ENCODE measurements at places on chromosomes 16 and 17.

GRCh38 chr17:64519601-64520000 lies 12.8 kb downstream of the CEP95 start:
- DNase-seq, result no peak

- no peak for DNase-seq
Measured at GRCh38 chr16:28219282-28219681, 7.5 kb upstream of the XPO6 start.

DNA sequence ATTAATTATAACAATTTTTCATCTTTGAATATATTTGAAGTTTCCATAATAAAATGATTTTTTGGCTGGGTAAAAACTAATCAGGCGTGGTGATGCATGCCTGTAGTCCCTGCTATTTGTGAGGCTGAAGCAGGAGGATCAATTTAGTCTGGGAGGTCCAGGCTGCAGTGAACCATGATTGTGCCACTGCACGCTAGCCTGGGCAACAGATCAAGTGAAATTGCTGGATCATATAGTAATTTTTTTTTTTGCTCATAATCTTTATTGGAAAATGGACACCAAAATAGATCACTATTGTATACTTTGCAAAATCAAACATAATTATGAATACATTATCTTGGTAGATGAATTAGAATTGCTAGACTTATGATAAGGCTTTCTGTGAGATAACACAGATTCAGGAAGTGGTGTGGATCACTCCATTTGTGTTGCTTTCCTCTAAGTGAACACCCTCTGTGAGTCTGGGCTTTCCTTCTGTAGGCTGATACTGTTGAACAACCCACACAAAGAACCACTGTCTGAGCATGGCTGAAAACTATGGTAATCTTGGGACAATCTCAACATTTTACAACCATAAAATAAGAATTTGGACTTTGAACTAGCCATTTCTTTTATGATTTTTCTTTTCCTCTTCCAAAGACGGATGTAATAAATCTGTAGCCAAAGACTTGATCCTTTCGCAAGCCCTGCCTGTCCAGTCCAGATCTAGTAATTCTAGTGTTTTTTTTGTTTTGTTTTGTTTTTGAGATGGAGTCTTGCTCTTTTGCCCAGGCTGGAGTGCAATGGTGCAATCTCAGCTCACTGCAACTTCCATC lies 5.6 kb upstream of the ST3GAL2 start:
- DNase-seq, result no peak

- no peak for DNase-seq
Measured at GRCh38 chr16:87422106-87422505, 30.0 kb downstream of the MAP1LC3B start.

- peak; percentile 25 for DNase-seq
Measured at GRCh38 chr16:27703545-27703944, 153.6 kb downstream of the KATNIP start.

GRCh38 chr17:39376434-39376833 lies 25.0 kb downstream of the FBXL20 start:
- DNase-seq, result no peak

GRCh38 chr17:65896889-65897288 lies 295.0 kb downstream of the CEP112 start:
- no peak for DNase-seq

DNA sequence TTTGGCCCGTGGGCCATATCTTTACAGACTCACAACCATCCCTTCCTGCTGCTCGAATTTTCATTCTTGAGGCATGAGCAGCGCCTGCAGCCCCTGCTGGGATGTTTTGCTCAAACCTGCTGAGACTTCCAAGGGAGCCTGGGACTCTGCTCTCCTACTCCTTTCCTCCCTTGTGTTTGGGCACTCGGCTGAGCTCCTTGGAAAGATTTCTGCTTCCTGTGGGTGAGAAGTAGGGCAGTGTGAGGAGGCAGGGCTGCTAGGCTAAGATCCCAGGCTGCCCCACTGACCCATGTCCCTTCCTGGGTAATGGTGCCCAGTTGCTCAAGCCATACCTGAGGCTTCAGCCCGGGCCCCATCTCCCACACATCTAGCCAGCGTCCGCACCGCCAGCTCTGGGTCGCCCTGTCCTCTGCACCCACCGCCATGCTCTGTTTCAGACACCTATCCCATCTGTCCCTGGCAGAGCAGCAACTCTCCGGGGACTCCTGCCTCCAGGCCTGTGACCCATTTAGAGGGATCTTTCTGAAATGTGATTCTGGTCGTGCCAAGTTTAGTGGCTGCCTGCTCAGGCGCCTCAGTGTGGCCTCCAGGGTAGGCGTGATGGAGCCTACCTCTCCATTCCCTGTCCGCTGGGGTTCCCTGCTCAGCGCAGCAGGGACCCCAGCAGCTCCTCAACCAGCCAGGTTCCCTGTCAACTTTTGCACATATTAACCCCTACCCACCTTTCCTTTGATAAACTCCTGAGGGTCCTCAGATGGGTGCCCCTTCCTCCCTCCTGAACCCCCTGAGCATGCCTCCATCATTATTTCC lies 190.1 kb downstream of the CCDC182 start:
- no peak for DNase-seq

DNA sequence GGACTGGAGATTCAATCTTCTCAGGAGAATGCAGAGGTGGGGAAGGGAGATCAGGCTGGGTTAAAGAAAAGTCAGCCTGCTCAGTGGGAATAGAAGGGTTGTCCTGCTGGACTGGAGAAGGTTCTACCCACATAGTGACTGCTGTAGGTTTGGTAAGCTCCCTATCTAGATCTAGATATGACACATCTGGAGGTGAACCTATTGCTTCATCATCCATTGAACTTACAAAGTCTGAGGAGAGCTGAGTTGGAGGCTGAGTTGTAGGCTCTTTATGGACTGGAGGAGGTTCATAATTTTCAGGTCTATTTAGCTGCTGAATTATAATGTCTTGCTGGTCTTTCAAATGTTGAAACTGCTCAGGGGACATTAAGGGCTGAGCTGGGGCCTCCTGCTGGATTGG lies 46.0 kb upstream of the NF1 start:
- DNase-seq, result peak; percentile 12

DNA sequence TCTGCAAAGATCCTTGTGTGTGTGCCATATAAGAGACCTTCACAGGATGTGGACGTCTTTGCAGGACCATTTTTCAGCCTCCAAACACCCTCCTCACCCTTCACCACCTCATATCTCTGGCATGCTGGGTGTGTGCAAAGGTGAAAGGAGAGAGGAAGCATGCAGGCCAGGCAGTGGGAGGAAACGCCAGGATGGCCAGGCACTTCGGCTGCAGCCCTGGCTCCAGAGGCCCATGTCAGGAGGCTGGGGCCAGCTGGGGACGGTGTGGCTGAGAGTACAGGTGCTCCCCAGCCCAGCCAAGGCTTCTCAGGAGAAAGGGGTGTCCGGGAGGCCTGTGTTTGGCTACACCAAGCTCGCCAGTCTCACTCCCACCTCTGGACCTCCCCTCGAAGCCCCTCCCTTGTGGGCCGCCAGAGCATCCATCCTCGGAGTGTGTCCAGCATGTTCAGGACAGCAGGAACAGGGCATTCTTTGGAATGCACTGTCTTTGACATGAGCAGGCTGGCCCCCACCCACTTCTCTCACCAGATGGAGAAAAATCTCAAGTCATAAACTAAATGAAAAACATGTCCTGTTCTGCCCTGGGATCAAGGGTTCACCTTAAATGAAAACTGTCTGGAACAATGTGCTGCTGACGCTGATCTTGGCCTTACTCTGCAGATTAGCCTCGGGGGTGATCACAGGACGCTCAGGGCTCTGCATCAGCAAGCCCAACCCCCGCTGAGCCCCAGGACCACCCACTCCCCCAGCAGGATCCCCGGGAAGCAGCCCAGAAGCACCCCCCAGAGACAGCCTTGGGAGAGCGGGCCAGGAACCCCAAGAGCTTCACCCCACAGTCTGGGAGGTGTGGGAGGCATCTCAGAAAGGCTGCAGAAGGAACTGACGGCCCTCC lies 15.9 kb downstream of the PEMT start:
- peak; percentile 28 for DNase-seq

DNA sequence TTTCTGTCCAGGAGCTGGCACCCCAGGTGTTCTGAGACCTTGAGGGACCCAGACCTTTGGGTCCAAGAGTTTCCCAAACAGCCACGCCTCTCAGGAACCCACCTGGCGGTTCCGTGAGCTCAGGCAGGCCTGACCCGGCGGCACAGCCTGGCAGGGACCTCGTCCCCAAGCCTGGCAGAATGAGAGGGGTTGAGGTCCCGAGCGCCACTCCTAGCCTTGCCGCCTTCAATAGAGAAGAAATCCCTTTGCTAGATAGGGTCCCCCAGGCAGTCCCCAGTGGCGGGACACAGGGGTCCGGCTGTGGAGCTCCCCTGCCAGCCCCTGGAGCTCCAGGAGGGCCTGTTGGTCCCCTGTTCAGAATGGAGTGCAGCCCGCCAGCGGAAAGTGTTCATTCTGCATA lies 10.5 kb upstream of the CLEC18A start:
- no peak for DNase-seq

- no peak for DNase-seq
Measured at GRCh38 chr17:32345951-32346600, 3.9 kb upstream of the ZNF207 start.

- DNase-seq, result peak; percentile 50
Measured at GRCh38 chr17:143785-144281, 6.5 kb downstream of the SCGB1C2 start.

- no peak for DNase-seq
Measured at GRCh38 chr16:89759746-89760340, 38.5 kb downstream of the ZNF276 start.

DNA sequence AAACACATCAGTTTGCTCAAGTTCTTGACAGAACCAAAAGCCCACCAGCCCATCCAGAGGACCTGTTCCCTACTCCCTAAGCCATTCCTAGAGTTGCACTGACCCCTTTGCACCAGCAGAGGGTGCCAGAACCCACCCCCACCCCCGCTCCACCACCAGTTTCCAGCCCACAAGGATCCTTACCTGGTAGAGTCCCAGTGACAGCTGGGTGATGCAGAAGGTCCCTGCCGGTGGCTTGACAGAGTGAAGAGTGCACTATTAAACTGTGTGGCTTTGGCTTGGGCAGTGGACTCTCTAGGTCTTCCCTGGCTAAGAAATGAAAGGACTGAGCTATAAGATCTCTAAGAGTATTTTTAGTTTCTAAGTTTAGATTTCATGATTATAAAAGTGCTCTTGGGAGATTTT lies 73.3 kb upstream of the MTMR4 start:
- DNase-seq, result peak; percentile 25

DNA sequence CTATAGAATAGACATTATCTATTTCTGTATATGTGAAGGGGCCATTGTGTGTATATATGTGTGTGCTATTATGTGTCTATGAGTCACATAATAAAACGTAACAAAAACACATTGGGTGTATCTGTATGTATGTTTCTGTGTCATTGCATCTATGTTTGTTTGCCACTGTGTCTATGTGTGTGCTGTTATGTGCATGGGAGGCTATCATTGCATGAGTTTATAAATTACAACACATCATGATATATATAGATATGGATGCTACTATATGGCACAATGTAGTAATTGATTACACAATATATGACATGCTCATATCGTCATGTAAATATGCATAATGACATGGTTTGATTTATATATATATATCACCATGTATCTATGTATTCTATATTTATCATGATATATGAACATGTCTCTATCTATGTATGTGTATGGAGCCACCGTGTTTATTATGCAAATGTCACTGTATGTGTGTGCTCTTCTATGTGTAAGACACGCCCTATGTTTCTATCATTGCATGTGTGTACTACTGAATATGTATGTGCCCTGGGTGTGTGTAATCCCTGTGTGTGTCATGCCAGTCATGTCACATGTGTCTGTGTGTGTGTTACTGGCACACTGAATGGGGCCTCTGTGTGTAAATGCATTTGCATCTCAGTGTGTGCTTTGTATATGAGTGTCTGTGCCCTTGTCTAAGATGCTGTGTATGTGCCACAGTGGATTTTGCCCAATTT lies 1.4 kb upstream of the TSPOAP1 start:
- DNase-seq, result no peak

GRCh38 chr16:2464333-2464732 lies 4.4 kb downstream of the TEDC2 start:
- DNase-seq, result no peak

DNA sequence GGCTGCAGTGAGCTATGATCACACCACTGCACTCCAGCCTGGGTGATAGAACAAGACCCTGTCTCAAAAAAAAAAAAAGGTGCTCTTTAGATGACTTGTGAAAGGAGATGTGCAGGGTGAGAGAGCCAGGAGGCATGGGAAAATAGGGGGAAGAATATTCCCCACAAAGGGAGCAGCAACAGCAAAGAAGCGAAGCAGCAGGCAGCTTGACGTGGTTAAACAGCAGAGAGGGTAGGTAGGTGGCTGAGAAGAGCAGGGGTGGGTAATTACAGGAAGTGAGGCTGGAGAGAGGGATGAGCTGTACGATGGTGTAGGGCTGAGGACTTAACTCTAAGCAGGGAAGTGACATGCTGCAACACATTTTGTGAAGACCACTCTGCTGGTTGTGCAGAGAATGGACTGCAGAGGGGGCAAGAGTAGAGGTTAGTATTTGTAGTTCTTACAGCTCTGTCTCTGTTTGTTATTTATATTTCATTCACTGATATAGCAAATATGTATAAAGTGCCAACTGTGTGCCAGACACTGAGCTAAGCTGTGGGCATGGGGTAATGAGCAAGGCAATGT lies 1.6 kb downstream of the HEATR3 start:
- DNase-seq, result peak; percentile 69

GRCh38 chr16:21033704-21034103 lies 116.9 kb downstream of the DNAH3 start:
- no peak for DNase-seq

DNA sequence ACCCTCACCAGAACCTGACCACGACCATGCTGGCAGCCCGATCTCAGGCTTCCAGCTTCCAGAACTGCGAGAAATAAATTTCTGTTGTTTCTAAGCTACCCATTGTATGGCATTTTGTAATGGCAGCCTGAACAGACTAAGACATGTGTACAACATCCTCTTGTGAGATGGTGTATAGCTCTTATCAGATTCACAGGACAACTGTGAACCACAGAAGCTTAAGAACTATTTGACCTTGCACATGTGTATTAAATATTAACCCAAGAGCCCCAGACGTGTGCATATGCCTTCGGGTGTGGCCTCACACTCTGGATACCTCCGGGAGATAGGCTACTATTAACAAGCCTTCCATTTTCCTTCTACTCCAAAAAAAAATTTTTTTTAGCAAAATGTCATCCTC lies 248.9 kb downstream of the SLC39A11 start:
- DNase-seq, result no peak

- DNase-seq, result no peak
Measured at GRCh38 chr17:34728771-34729310, 149.5 kb downstream of the TMEM132E start.

GRCh38 chr17:1203111-1203966 lies 23.6 kb upstream of the ABR start:
- DNase-seq, result peak; percentile 77
